ENCODE measurements at places on chromosomes 6 and 20.

DNA sequence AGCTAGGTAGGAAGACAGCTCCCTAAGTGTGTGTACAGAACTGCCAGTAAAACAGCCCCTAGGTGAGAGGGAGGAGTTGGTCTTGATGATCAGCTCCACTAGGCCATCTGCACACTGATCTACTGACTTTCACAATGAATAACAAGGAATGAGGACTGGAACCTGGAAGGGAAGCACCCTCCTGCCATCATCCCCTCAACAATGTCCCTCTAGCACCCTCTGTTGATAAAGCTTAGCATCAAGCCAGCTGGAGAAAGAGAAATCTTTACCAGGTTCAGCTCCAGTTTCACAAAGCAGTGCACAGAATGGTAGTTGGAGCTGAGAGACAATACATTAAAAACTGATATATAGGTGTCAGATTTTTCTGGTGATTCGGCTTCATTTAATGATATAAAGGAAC is 57.2 kb upstream of the IRAK1BP1 start:
- no peak for DNase-seq

- no peak for DNase-seq
Measured at GRCh38 chr6:106591111-106591825, 38.0 kb downstream of the RTN4IP1 start.

DNA sequence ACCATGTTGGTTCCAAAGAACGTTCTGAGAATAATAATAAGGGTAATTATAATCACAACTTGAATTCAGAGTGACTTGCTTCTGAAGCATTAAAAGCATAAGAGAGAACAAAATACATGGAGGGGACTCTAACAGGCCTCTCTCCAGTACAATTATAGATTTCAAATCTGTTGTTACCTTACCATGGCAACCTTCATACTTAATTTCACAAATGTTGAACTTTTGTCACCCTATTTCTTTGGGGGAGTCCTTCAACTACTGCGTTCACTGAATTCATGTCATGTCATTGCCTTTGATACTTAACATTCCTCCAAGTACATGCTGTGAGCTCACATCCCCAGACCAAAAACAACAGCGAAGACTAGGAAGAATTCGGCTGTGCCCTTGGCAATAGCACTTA is 104.0 kb downstream of the MKKS start:
- no peak for DNase-seq

- no peak for DNase-seq
Measured at GRCh38 chr6:2563635-2564034, 187.1 kb downstream of the MYLK4 start.

DNA sequence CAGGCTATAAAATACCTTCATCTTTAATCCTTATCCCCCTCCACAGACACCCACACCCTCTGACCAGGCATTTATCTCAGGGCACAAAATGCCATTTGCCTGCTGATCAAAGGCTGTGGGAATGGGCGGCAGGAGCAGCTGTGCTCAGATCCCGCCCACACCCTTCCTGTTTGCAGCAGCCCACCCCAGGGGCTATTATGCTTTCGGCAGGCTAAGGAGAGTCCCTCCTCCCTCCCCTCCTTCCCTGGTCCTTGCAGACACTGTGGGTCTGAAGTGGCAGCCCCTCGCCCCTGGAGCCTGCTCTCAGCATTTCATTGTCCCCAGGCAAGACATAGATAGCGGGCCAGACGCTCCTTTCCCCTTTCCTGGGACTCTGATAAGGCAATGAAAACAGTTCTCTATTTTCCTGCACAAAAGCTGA is 220.8 kb upstream of the HEY2 start:
- DNase-seq: no peak

GRCh38 chr20:38184101-38184500 is 19.0 kb upstream of the TGM2 start:
- no peak for DNase-seq
